Glomerular endothelial cell (primary cell): ENCODE measurements at places on chromosomes 1 and 21. TPM values are rescaled to one million over a fixed set of nuclear protein-coding genes. Genes with fewer than 3 reads are reported as not detected.

DNA sequence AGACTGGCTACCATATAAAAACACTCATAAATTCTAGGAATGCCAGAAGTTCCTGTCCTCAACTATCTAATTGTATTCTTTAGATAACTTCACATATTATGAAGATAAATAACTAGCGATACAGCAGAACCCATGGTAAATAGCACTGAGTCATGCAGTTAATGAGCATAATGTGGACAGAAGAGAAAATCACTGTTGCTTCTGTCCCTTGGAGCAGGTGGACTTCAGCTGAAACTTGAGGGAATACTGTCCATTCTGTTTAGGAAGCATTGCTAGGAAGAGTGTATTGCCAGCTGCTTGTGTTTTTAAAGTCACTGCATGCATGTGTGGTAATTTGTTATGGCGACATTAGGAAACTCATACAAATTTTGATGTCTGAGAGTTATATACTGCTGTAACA lies 854.4 kb downstream of the LTN1 start:
- no peak for DNase-seq

TAL1 gene
- total RNA-seq, result 20.4 and 23.2 TPM in 2 replicates

DNA sequence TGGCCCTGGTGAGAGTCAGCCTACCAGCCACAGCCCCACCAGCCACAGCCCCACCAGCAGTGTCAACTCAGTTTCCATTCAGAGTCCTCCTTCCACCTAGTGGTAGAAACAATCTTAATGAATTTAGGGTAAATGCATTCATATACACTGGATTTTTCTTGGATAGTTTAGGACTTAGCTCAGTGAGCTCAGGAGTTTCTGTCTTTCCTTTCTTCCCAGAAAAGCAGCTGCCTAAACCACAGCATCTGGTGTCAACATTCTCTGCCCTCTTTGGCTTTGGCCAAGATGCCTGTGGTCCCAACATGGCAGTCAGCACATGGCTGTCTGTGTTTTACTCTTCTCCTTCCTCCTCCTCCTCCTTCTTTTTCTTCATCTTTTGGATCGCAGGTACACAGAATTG lies 94.0 kb downstream of the CLIC6 start:
- no peak for DNase-seq

GRCh38 chr1:151888972-151889570 lies 20.2 kb downstream of the THEM4 start:
- no peak for DNase-seq

- no peak for DNase-seq
Observed at GRCh38 chr21:36481639-36482038, 1.7 kb upstream of the CLDN14 start.

DNA sequence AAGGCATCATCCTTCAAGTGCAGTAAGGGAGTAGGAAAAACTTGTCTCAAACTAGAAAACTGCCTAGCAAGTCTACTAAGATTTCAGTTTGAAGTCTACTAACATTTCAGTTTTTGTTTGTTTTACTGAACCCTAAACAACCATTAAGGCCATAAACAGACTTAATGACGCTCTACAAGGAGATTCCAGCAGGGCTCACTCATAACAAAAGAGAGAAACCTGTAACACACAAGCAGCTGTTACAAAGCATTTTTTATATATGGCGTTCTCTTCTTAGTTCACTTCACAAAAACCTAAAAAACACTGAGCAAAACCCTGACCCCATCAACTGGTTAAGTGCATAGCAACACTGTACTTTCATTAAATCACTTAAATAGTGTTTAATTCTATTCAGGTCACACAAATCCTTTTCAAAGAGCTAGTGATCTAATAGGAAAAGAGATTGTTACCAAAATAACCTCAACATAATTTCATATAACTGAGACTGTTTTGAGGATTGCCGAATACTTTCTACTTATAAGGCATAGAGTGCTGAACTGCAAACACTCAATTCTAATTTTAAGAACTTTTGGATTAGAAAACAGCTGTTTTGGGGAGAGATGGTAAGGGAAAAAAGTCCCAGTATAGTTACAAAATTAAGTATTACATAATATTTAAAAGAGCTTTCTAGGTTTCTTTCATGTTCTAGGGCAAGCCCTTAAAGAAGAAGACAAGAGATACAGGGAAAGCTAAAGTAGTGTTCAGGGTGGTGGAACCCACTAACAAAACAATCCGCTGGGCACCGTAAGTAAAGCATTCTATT lies 1.4 kb downstream of the B3GALNT2 start:
- no peak for DNase-seq

KRTAP19-3 gene
- not detected in 2 replicates for total RNA-seq

- DNase-seq, result no peak
Observed at GRCh38 chr1:93690921-93691789, 9.5 kb upstream of the BCAR3 start.

LCK gene
- total RNA-seq, result 0.35 and 1.1 TPM in 2 replicates

GRCh38 chr1:156075162-156075561 lies 7.1 kb downstream of the MEX3A start:
- no peak for DNase-seq

DNA sequence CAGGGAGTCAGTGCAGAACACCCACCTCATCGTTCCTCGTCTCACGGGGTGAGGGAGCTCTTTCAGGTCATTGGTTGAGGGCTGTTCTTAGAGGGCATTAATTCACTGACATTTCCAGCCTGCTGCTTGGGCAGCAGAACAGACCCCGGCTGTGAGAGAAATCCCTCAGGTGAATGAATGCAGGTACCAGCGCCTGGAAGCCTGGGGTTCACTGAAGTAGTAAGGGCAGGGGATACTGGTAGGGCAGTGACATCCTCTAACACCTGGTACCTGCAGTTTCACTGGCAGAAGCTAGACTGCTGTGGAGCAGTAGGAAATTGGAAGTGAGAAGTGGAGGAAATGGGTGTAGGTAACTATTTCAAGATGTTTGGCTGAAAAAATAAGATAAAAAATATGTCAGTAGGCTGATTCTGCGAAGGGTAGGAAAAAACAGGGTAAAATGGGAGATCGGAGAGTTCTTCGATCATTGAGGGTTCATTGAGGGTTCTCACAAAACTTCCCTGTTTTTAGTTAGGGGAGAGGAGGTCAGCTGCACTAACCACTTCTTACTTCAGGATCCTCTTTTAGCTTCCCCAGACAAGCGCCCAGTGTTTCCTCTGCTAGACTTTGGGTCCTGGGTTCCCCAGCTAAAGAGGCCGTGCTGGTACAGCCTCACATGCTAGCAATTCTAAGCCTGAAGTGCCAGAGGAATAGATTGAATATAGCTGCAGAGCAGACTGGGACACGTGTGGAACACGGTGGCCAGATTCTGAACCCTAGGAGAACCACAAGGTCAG lies 55.2 kb downstream of the RNF220 start:
- no peak for DNase-seq

EVA1C gene
- 36.1 and 41.2 TPM in 2 replicates for total RNA-seq

HFM1 gene
- 0.44 and 0.47 TPM in 2 replicates for total RNA-seq

DNA sequence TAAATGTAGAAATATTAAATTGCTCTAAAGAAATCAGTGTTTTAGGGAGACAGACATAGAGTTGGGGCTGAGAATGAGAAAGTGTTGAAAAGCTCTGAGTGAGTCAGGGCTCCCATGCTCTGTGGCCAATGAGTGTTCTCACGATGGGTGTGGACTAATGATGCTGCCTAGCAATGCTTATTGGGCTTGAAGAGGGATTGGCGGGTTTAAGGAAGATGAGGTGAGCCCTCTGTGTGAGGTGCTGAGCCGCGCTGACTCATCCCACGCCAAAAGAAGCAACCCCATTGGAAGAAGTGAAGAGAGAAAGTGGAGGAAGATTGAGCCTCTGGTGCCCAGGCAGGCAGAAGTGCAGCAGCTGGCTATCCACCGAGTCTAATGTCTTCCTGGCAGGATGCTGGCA lies 65.1 kb upstream of the DPT start:
- DNase-seq, result no peak

DNA sequence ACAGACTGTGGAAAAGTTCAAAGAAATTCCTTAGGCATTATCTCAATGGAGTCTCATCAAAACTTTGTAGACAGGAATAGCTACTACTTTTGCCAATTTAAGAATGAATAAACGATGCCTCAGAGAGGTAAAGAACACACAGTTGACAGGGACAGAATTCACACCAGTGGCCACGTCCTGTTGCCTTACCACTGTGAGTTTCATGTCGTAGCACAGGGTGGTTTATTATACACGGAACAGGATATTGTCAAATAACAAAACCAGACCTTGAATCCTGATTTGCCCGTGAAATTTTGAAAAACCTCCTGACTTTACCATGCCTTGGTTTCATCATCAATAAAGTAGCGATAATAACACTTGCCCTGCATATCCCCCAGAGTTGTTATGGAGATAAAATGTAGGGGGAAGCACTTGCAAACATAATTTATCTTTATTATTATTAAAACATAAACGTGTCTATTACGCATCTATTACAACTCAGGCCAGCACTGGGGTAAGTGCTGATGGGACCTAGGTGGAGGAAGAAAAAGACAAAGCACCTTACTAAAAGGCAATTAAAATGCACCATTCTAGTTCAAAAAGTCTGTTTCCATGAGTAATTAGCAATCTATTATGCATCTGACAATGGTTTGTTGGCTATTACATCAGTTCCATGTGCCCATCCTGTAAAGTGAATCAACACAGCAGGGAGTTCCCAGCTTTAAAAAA lies 408.1 kb upstream of the RUNX1 start:
- DNase-seq, result no peak

GRCh38 chr1:228374711-228375577 lies 31.7 kb downstream of the TRIM11 start:
- DNase-seq, result no peak

- no peak for DNase-seq
Observed at GRCh38 chr1:170041423-170042192, 32.9 kb downstream of the KIFAP3 start.

DNA sequence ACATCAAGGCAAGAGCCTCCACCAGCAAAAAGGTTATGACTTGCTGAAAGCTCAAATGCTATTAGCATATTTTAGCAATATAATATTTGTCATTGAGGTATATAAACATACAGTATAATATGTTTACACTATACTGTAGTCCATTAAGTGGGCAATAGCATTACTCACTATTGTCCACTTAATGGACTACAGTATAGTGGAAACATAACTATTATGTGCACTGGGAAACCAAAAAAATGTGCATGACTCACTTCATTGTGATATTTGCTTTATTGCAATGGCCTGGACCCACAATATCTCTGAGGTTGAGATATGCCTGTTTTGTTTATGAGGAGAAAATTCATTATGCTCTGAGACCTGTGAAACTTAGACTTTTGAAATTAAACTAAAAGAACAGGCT lies 300.0 kb downstream of the BARHL2 start:
- no peak for DNase-seq

DNA sequence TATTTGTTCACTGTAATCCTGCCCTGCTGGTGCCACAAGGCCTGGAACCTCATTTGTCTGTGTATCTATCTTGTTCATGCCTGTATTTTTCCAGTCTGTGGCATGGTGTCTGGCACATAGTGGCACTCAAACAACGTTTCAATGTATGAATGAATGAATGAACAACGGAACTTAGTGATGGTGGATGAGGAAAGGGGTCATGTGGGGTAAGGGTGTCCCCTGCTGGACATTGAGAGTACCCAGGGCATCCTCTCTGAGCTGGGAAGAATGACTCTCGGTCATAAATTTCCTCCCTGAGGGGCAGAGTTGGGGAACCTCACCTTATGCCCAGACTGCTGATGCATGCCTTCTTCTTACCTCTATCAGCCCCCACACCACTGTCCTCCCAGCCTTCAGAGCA lies 18.9 kb upstream of the ZNF683 start:
- DNase-seq, result no peak

CNR2 gene
- not detected in 2 replicates for total RNA-seq
